ENCODE measurements at places on chromosomes 5 and 9.

GRCh38 chr5:8865686-8866374 lies 680.0 kb downstream of the SEMA5A start:
- DNase-seq: no peak

GRCh38 chr5:154753792-154754191 lies 1.4 kb upstream of the LARP1 start:
- DNase-seq: no peak

DNA sequence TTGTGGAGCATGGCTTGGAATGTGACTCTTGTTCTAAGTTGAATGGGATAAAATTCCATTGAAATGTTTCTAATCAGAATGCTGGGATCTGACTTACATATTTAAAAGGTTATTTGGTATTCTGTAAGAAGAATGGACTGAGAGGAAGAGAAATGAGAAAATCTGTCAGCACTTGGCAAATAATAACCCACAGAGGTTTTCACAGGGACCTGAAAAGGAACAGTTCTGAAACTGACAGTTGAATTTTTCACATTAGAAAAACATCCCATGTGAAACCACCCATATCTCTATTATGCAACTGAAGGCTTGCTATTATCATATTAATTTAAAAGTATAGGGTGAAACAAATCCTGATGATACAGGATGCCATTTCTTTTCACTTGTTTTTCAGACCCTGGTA lies 302.7 kb downstream of the EPB41L4A start:
- no peak for DNase-seq

DNA sequence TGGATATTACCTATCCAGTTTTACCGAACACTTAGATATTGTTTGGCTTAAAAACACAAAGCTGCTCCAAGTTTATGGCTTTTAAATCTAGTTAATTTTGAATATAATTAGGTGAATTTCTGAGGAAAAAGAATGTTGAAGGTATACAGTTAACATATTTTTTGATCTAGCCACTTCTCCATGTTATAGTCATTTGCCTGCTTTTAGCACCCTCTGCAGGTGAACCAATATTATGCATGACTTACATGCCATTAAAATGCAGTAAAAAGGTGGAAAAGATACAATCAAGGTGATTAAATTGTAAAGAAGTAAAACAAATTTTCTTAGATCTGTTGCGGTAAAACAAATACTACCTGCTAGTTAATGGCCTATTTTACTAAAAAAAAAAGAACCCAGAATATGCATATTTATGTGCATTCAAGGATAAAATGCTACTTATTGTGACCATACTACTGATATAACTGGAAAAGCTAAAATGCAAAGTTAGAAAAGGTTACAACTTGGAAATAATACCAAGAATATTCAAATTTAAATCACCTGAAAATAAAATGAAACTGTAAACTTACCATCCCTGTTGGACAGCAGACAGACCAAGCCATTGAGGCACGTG lies 132.1 kb downstream of the AP3B1 start:
- no peak for DNase-seq

DNA sequence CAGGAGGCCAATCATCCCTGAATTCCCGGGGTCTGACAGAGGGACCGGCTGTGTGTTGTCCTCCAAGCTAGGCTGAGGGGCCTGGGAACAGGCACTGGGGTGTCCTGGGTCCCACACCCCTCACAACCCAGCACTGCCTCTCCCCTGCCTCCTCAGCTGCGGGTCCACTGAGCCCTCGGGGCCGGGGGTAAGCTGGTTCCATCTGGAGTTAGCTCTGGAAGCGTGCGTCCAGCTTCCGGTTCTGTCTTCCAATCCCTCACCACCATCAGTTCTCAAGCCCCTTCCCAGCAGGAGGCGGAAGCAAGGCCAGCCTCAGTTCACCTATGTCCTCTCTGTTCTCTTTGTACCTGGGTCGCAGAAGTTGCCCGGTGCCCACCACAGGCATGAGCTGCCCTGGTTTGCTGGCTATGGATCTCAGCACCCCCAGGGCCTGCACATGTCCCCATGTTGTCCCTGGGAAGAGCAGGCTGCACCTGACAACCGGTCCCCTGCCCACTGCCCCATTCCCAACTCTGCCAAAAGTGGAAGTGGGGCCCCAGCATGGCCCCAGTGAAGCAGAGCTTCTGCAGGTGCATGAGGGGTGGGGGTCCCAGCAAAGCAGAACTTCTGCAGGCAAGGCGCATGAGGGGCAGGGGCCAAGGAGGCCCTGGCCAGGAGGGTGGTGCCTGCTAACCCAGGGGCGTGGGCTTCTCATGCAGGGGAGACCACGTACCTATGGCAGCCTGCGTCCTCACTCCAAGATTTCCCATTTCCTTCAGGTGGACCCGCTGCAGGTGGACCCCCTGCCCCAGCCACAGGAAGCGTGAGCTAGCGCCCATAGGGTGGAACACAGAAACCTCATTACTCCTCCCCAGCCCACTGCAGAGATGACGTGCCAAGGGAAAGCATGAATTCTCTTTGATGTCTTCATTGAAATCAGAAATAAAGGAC lies 111.9 kb downstream of the ZNF354C start:
- no peak for DNase-seq

DNA sequence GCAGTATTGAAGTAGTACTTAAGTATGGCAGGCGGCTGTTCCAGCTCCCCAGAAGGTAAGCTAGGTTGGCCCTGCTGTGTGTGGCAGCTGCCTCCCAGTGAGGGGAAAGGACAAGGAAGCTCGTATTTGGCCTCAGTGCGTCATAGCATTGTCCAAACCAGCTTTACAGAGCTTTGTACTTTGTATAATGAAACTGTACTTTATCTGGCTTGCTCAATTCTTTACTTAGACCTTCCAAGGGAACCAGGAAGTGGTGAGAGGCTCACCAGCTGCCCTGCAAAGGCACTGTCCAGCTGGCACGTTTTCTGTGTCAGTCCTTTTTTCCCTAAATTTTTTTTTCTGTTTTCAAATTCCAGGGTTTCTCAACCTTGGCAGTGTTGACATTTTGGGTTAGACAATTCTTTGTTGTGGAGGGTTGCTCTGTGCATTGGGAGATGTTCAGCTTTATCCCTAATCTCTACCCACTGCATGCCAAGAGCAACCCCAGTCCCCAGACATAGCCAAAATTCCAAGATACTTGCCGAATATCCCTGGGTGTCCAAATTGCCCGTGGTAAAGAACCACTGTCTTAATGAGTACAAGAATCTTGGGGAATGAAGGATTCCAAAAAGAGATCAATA lies 474.5 kb downstream of the LRRC70 start:
- DNase-seq: no peak

DNA sequence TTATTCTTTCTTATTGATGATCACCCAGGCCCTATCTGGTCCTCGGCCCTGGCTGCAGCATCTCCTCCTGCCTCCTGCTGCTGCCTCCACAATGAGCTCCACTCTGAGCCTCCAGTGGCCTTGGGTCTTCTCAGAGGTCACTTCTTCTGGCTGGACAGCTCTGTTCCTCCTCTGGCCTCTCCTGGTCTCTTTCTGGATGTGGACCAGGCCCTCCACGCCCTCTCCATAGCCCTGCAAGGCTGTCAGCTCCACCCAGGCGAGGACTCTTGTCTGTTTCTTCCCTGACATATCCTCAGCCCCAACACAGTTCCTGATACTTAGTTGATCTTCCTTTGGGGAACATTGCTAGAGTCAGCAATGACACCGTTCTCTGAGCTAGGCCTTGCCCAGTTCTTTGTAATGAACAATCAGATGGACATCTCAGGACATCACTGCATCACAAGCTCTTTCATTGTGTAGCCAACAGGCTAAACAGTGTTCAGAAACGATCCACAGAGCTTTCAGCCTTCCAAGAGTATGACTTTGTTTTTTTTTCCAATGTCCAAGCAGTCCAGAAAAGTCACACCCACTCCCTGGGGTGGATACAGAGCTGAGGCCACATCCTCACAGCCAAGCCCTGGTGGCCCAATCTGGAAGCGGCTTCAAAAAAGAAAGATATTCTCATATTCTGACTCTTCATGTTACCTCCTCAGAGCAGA lies 62.5 kb upstream of the DNAH5 start:
- DNase-seq: no peak

- no peak for DNase-seq
These were observed 27.5 kb upstream of the NCS1 start for GRCh38 chr9:130144703-130145102.

DNA sequence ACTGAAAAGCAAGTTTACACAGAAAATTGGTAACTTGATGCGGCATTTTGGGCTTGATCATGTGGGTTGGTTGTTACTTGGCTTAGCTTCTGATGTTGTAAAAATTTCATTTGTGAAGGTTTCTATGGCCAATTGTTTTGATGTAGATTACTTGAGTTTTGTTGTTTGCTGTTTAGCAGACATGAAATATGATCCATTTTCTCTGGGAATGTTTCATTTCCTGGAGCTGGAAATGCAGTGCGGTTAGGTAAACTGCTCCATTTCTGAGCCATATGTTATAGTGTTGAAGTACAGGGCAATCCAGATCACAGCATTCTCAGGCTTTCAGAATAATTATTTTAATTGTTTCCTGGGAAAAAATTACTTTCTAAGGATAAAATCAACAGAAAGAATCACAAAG lies 396.9 kb downstream of the ENC1 start:
- no peak for DNase-seq

- no peak for DNase-seq
These were observed 95.3 kb upstream of the FSTL4 start for GRCh38 chr5:133707629-133708028.

- DNase-seq: no peak
These were observed 381.6 kb downstream of the EFNA5 start for GRCh38 chr5:107289030-107289714.

- DNase-seq: no peak
These were observed 199.8 kb upstream of the PTGER4 start for GRCh38 chr5:40479939-40480338.

DNA sequence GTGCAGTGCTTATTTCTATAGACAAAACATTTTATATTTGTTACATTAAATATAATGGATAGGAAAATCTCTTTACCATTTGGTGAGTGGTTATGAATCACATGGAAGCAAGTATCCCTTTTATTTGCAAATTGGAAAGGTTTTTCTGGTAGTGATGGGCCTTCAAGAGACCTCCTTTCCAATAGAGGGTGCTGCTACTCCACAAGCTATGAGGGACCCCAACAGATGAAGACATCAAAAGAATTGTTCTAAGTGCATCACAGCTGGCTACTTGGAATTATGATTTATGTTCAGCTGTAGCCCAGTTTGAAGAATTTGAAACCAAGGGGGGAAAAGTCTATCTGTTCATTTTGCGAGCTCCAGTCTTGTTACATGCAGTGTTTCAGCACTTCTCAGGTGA lies 493.7 kb upstream of the SGCD start:
- DNase-seq: no peak

DNA sequence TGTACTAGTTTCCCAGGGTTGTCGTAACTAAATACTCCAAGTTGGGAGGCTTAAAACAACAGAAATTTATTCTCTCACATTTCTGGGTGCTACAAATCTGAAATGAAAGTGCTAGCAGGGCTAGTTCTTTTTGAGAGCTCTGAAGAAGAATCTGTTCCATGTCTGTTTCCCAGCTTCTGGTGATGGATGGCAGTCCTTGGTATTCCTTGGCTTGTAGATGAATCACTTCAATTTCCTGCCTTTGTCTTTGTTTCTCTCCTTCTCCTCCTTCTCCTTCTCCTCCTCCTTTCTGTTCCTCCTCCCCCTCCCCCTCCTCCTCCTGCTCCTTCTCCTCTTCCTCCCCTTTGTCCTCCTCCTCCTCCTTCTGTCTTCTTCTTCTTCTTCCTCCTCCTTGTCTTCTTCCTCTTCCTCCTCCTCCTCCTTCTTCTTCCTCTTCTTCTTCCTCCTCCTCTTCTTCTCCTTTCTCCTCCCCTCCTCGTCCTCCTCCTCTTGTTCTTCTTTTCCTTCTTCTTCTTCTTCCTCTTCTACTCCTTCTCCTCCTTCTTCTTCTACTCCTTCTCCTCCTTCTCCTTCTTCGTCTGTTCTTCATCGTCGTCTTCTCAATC lies 104.7 kb upstream of the ANKRD55 start:
- DNase-seq: no peak

DNA sequence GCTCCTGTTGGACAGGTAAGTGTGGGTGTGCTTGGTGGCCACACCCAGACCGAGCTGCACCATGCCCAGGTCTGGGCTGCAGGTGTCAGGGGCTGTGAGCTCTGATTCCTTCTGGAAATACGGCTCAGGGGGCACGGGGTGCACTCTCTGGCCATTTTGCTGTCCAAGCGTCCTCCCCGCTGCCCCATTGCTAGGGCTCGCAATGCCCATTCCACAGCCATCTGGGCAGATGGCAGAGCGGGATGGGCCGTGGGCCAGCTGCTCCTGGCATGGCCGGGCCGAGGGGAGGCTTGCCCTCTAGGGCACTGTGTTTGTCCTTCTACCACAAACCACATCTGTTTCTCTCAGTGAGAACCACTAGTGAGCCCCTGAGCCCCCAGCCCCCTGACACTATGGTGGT lies 67.9 kb upstream of the RXRA start:
- DNase-seq: no peak

Data from stimulated activated CD4-positive, alpha-beta T cell treated with anti-CD3 and anti-CD28 coated beads, TNF-alpha, amount 100 ng/mL, for 1 hour (primary cell).